Fibroblast of skin of right quadriceps (primary cell): ENCODE measurements at places on chromosomes 12 and 14.

GRCh38 chr12:55762646-55763045, 19.7 kb downstream of the GDF11 start:
- DNase-seq, result no peak

DNA sequence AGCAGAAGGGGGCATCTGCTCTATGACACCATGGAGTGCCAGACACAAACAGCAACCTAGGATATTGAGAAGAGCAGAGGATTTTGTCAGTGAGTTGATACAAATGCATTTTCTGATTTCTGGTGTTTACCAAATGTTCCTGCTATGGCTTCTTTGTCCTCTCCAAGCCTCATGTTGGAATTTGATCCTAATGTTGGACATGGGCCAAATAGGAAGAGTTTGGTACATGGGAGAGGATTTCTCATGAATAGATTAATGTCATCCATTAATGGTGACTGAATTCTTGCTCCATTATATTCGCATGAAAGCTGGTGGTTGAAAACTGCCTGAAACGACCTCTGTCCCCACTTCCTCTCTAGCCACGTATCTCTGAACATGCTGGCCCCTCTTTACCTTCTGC, 1002.2 kb upstream of the FLRT2 start:
- peak; percentile 3 for DNase-seq

DNA sequence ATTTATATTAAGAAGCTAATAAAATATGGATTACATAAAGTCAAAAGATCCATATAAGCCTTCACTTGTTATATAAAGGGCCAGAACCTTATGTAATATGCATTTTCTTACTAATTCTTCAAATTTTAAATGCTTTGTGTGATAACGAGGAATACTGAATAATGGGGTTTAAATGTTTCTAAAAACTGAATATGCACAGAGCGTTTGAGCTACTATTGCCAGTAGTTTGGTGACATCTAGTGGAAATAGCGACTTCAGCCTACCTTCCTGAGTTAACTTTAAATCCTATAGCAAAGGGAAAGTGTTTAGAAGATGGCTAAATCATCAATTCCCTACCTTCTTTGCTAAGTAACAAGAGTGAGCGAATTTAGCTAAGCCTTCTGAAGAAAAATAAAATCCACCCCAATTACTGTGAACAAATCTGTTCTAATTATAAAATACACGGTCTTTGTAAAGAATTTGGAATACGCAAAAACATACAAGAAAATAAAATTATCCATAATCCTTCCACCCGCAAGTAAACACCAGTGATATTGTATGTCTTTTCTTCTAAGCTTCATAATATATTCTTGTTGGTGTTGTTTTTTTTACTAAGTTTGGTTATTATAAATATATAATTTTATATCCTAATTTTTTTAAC, 115.5 kb upstream of the G2E3 start:
- DNase-seq, result peak; percentile 11

- peak; percentile 34 for DNase-seq
Observed at GRCh38 chr12:130031571-130032189, 127.9 kb upstream of the TMEM132D start.

DNA sequence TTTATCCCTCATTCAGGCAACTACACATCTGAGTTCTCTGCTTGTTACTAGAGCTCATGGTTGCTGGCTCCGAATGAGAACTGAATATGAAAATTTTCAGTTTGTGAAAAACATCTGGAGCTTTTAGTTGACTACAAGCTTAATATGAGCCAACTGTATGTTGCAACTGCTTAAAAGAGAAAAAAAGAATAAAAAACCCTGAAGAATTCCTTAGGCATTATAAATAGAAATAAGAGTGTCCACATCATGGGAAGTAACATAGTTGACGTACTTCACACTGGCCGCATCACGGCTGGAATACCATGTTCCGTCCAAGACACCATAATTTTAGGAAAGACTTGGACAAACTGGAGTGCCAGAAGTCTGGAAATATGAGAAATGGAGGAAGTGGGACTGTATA, 57.9 kb downstream of the PDE3A start:
- peak; percentile 59 for DNase-seq

DNA sequence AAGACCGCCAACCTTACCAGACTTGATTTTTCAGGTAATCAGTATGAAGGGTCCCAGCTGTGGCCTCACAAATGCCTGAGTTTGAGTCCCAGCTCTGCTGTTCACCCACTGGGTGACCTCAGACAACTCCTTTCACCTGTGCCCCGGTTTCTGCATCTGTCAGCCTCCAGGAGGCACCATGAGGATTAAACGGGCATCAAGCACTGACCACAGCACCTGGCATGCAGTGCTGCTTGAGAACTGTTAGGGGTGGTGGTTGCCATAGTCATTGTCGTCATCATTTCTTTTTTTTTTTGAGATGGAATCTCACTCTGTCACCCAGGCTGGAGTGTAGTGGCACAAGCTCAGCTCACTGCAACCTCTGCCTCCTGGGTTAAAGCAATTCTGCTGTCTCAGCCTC, 57.9 kb downstream of the PHETA1 start:
- no peak for DNase-seq

- DNase-seq, result no peak
Observed at GRCh38 chr14:94382099-94382715, 6.2 kb downstream of the SERPINA1 start.

DNA sequence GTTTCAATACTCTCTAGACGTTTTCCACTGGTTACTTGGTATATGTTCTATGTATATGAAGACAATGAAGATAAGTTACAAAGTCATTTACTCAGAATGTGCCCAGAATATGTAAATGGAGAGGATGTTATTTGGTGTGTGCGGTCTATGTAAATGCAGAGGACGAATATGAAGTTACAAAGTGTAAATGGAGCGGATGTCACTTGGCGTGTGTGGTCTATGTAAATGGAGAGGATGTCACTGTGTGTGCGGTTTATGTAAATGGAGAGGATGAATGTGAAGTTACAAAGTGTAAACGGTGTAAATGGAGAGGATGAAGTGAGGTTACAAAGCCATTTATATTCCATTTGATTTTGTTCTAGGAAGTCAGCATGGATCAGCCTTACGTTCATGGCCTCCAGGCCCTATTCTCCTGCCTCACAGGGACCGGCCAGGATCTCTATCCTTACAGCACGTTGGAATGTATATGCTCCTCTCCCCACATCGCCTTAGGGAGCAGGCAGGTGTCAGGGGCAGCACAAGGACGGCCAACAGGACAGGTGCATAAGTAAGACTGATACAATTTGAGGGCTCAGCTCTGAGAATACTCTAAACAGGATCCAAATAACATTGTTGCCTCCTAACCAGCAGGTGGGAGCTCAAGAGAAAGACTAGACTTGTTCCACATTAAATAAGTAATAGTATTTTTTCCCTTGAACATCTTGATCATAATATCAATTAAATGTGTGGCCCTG, 42.4 kb downstream of the GLRX5 start:
- DNase-seq, result no peak

DNA sequence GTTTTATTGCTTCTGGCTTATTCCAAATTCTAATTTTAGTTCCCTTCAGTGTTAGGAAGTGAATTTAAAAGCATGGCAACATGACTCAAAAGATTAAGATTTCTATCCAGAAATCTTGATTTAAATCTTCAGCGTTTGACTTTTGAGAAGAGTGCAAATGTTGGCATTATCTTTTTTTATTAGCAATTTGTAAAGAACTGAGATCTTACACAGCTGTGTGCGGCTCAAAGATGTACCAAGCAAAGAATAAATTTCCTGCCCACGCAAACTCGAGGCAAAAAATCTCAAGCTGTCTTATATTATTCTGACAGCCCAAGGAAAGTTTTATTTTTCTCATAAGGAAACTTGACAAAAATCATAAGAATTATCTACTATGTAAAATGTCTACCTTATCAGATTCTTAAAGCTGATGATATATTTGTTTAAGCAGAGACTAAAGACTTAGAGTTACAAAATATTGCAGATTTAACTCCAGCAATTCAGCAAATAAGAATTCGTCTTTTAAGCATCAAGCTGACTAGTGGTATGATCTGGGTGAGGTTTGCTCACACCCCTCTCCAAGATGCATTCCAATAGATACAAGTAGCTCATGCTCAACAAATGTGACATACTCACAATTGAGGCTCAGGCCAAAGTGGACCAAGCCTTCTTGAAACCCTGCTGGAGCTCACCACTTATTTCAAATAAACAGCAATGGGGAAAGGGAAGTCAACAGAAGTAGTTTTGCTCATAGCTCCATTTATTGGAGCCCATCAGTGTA, 47.4 kb upstream of the POC1B start:
- peak; percentile 40 for DNase-seq

GRCh38 chr14:68349900-68350629, 442.8 kb downstream of the ZFP36L1 start:
- DNase-seq, result peak; percentile 94

GRCh38 chr12:45644541-45644940, 85.0 kb upstream of the ARID2 start:
- DNase-seq, result peak; percentile 29

- no peak for DNase-seq
Observed at GRCh38 chr12:22103418-22103817, 57.4 kb downstream of the CMAS start.

- peak; percentile 14 for DNase-seq
Observed at GRCh38 chr14:91977884-91978283, 30.4 kb upstream of the FBLN5 start.

GRCh38 chr12:17456486-17456885, 633.5 kb downstream of the RERGL start:
- no peak for DNase-seq

- peak; percentile 80 for DNase-seq
Observed at GRCh38 chr12:46557539-46558373, 185.2 kb upstream of the SLC38A2 start.

GRCh38 chr14:67987606-67988005, 168.0 kb downstream of the RAD51B start:
- DNase-seq, result peak; percentile 95

GRCh38 chr12:6096527-6096926, 27.9 kb downstream of the VWF start:
- DNase-seq, result no peak

GRCh38 chr12:123143736-123144461, 7.0 kb downstream of the PITPNM2 start:
- peak; percentile 54 for DNase-seq
